AG20443 (cell line): ENCODE measurements at places on chromosomes 1 and 21.

- DNase-seq, result no peak
Measured at GRCh38 chr1:200183637-200184036, 156.1 kb downstream of the NR5A2 start.

DNA sequence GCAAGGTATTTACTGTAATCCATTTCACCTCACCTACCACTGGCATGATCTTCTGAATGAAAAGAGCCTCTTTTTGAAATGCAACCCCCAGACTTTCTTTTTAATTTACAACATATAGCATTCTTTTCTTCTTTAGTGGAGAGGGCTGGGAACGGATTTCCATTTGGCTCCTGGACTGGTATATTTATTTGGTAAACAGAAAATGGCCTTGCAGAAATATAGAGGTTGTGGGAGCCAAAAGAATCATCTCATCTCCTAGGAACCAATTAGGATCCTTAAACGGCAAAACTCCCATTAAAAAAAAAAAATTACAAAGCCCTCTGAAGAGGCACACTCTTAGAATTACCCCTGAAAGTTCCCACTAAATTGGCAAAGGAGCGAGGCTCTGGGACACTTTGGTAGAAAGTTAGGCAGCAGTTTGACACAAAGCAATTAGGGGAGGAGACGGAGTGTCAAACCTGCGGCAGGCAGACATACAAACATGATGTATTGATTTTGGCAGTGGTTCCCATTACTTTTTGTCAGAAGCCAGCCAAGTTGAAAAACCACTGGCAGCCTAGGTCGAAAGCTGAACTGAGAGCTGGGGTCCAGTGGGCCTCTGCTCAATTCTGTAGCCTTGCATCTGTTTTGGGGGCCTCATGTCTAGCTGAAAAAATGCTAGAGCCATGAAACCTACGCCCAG, 135.1 kb upstream of the MAGI3 start:
- DNase-seq, result no peak

DNA sequence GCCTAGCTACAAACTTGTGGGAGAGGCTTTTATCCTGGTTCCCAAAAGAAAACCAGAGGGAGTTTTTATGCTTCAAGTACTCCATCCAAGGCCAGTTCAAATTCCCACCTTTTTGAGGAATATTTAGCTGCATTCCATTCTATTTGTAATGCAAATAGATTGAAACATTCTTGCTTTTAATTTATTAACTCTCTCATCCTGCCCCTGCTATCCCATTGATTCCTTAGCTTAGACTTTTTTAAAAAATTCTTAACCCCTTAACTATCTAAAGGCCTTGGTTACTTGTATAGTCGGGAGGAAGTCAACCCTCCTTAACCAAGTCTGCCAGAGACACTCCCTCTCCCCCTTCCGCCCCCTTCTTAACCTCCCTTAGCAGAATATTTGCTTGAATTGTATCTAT, 2.5 kb upstream of the MOV10 start:
- DNase-seq, result no peak

GRCh38 chr1:94698759-94699502, 121.2 kb upstream of the SLC44A3 start:
- DNase-seq, result peak; percentile 65
